ENCODE measurements at places on chromosomes 3 and 15.

DNA sequence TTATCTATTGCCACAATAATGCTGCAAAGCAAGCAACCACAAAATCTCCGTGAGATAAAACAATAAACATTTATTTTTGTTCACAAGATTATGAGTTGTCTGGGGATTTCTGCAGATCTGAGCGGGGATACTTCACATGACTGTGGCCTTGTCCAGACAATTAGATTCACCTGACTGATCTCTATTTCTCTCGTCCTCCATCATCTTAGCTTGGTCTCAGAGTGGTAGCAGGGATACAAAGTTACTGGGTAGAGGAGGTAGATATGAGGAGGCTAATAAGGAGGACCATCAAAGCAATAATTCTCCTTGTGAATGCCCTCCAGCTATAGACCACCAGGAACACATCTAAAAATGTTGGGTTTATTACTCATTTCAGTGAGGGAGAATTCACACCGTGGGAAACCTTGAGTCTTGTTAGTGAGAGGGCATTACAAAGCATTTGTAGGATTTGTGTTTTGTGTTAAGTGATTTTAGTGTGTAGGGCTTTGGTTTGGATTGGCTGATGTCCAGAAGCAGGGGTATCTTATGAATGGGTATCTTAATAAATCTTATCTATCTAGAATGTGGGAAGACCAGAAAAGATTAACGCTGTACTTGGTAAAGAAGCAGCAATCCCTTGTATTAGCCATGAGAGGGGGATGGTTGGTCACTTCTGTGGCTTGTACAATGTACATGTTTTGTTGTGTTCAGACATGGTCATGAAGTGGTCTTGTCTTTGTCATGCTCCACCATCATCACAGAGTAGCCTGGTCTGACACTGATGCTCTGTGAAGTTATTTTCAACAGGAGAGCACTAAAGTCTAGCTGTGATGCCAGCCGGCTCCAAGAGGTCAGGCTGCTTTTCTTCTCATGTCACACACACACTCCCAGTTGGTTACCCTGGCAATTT lies 287.6 kb upstream of the STT3B start:
- no peak for DNase-seq

DNA sequence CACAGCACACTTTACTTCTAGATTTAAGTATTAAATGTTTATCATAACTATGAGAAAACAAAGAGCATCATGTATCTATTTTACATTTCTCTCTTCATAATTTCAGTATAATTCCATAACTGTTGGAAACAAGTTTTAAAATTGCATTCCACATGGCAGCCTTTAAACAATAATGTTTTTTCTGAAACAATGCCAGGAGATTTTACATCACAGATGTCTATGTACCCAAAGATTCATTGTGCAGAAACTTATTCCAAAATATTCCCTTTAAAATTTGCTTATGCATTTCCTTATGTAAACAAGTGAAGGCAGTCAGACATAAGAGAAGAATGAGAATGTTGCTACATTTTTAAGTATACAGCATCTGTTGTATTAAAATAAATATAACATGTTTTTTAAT lies 324.9 kb upstream of the COL8A1 start:
- no peak for DNase-seq

- no peak for DNase-seq
These were observed 93.8 kb downstream of the SMAD6 start for GRCh38 chr15:66795851-66796250.

GRCh38 chr15:74725845-74726773 lies 781 bp upstream of the CYP1A1 start:
- no peak for DNase-seq

- DNase-seq = no peak
These were observed 457.5 kb downstream of the NSUN3 start for GRCh38 chr3:94520364-94520763.

- DNase-seq = no peak
These were observed 502.4 kb downstream of the LPP start for GRCh38 chr3:188656196-188656982.

DNA sequence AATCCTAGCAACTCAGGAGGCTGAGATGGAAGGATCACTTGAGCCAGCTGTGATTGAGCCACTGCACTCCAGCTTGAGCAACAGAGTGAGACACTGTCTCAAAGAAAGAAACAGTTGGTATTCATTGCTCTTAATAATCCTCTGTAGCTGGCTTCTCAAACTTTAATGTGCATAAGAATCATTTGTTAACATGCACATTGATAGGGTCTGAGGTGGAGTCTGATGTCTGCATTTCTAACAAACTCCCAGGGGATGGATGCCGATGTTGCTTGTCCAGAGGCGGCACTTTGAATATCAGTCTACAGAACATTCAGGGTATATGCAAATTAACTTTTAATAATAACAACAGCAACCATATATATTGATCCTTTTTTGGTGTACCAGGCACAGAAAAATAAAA lies 39.9 kb downstream of the NKIRAS1 start:
- no peak for DNase-seq

GRCh38 chr3:10771486-10772270 lies 44.4 kb upstream of the SLC6A11 start:
- no peak for DNase-seq

DNA sequence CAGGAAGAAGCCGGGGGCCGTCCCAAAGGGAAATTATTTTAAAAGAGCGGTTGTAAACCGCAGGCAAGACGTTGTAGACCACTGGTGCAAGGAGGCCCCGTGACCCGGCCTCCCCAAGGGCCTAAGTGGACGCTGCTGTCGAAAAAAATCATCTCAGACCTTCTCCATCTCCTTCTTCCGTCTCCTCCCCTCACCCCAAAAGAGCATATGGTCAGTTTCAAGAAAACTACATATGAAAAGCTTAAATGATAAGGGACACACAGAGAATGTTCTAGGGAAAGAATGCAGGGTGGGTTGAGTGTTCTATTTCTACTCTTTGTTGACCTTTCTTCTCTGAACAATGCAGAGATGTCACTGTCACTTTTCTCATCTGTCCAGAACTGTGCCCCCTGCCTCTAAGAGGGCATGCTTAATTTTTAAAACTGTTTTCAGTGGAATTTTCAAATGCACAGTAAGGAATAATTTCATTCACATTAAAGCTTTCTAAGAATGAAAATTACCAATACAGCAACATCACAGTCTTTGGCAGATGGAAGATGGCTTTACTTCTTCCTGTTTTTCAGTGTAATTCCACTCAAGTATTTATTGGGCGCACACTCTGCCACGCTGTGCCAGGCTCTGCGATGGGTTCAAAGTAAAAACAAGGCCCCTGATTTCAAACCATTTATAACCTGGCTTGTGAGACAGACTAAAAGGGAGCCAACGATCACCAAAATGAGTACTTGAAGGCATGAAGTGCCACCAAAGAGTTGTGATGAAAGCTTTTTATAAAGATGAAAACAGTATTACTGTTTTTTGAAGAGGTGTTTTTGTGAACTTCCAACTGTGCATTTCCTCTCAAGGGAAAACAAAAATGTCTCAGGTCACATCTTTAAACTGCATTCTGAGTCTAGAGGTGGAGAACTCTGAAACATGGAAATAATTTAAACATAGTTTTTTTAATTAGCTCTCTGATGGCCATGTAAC lies 891 bp upstream of the TOP2B start:
- DNase-seq = no peak

DNA sequence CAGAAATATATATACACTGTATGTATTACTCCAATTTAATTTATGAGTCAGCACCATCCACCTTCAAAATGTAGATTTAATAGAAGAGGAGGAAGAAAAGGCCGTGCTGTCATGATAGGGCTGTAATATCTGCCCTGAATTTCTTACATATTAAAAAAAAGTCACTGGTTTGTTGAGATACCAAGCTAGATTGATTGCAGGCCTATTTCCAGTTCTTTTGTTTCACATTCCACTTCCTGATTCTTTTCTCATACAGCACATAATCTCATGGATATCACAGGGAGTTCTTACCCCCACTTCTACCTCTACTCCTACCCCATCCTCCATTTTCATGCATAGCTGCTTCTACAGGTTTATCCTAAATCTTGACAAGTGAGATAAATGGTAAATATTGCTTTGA lies 290.3 kb downstream of the ZBTB20 start:
- DNase-seq = no peak

- DNase-seq = no peak
These were observed 6.0 kb downstream of the CLCN2 start for GRCh38 chr3:184355261-184356040.

DNA sequence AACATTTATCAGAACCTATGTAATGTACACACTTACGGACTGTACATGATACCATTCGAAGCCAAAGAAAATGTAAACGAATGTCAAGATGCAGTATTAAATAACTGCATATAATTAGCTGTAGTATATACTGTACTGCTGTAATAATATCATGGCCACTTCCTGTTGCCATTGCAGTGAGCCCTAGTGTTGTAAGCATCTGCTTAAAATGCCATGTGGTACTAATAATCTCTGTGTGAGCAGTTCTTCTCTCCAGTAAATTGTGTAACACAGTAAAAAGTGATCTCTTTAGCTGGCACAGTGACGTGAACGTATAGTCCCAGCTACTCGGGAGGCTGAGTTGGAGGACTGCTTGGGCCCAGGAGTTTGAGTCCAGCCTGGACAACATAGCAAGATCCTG lies 8.6 kb downstream of the SPG11 start:
- DNase-seq = no peak

DNA sequence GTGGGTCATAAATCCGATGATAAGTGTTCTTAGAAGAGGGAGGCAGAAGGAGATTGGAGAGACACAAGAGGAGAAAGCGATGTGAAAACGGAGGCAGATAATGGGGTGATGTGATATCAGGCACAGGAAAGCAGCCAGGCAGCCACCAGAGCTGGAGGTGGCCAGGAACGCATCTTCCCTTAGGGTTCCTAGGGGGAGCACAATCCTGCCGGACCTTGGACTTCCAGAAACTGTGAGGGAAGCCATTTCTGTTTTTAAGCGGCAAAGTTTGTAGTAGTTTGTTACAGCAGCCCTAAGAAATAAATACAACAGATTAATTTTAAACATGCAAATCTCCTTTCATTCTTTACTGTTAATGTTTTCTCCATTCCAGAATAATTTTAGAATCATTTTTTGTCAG lies 259.9 kb upstream of the TMC3 start:
- no peak for DNase-seq

GRCh38 chr3:49666592-49666991 lies 7.6 kb upstream of the APEH start:
- DNase-seq = no peak

DNA sequence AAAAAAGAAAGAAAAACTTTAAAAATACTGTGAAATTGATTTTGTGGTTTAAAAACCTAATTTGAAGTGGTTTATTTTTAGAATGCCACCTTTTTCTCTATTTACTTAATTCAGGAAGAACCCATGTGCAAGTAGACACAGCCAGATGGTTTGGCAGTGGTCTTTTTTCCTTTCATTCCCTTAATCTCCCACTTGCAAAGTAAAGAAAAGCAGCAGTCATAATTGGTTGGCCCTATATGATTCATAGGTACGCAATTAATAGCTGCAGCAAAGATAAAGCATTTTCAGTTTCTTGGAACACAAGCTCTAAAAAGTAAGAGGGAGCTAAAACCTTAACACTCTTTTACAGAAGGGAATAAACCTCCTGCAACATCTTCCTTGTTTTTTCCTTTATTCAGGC lies 115.3 kb downstream of the MECOM start:
- no peak for DNase-seq

DNA sequence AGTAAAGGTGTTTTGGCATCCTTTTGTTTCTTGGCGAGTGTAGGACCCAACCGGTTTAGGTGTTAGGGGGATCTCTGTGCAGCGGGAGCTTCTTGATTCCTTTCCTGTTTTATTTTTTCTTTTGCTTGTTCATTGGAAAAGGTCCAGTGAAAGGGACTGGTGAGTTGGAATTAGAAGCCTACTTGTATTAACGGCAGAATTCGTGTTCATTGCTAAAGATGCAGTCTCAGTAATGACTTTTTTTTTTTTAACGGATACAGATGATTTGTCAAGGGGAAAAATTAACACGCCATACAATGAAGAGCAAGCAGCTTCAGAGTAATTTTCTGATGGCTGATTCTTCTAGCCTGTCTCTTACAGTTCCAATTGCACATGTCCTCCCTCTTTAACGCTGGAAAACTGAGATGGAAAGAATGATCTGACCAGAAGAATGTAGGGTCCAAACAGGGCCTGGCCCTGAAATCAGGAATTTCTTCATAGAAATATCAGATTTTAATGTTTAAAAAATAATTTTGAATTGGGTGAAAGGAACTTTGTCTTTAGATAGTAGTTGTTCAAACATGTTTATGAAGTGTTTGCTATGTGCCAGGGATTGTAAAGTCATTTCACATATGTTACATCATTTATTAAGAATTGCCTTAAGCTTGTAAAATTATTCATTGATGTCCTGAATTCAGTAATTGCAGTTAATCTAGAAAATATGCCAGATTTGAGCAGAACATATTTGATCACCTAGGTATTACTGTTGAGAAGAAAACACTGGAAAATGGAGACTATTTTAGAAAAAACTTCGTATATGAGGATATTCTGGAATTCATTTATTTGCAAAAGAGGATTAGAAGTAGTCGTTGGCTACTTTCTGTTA lies 1.4 kb downstream of the MAPK6 start:
- no peak for DNase-seq

DNA sequence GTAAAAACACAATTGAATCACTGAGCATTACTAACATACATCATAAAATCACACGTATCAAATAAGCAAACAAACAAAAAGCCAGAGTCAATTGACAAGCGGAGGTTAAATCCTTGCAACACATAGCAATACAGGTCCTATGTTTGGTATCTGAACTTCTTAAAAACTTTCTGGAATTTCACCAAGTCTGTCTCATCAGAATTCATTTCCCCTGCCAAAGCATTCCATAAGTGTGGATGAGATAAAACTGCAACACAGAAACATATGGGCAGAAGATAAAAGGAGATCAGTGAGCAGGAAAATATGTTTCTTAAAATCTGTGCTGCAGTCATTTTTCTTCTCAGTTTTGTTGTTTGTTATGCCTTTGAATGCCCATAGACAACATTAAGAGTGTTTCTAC lies 1155.5 kb downstream of the TBL1XR1 start:
- no peak for DNase-seq

GRCh38 chr3:128491941-128492670 lies 895 bp downstream of the GATA2 start:
- no peak for DNase-seq

GRCh38 chr3:180253283-180253682 lies 216.5 kb upstream of the PEX5L start:
- no peak for DNase-seq

GRCh38 chr15:80068578-80068977 lies 9.1 kb downstream of the ZFAND6 start:
- DNase-seq = no peak

GRCh38 chr3:197890693-197891092 lies 59.3 kb upstream of the RPL35A start:
- no peak for DNase-seq

All from iPS DF 19.7 (cell line).